Right atrium auricular region (tissue), 2 donors: ENCODE measurements at places on chromosomes 5 and 9. TPM values are rescaled to one million over a fixed set of nuclear protein-coding genes. Genes with fewer than 3 reads are reported as not detected.

Gene TTC16
- total RNA-seq, result 0.11 TPM

Gene GLRA1
- total RNA-seq, result not detected

Gene OR13C4
- total RNA-seq, result not detected

Gene STPG3
- total RNA-seq, result not detected

Gene PHF24
- total RNA-seq, result not detected

Gene SPINK4
- total RNA-seq, result not detected

Gene GPR150
- not detected for total RNA-seq

Gene ECSCR
- total RNA-seq, result 30.1 TPM

Gene C5orf58
- not detected for total RNA-seq

Gene SLC1A3
- 31.8 TPM for total RNA-seq

Gene PTBP3
- total RNA-seq, result 18.2 TPM

Gene CBY3
- not detected for total RNA-seq

Gene KLHL3
- total RNA-seq, result 38.2 TPM

Gene CATSPER3
- total RNA-seq, result 0.44 TPM

DNA sequence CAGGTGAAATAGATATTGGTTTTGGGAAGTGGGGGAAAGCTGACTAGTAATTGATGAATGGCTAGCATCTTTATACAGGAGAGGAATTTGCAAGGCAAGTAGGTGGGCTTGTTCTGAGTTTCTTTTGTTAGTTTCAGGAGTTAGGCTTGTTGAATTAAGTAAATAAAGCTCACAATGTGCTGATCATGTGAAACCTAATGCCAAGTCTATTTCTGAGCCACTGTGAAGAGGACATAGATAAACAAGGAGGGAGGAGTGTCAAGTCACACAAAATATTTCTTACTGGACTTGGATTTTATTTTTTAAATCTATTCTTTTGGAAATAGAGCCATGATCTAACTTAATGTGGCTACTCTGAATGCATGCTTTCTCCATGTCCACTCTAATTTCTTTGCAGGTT is 19.9 kb downstream of the GDA start:
- no peak for DNase-seq

- no peak for DNase-seq
Observed at GRCh38 chr5:79005151-79005550, 20.0 kb upstream of the ARSB start.

GRCh38 chr9:18849270-18849669 is 183.7 kb downstream of the SAXO1 start:
- DNase-seq, result no peak

DNA sequence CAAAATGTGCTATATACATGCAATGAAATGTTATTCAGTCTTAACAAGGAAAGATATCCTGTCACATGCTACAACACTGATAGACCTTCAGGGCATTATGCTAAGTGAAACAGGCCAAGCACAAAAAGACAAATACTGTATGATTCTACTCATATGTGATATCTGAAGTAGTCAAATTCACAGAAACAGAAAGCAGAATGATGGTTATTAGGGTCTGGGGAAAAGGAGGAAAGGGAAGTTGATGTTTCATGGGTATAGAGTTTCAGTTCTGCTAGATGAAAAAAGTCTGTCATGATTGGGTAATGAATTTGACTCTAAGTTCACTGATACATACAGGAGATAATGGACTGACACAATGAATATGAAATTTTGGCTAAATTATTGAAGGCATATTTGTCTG is 11.2 kb upstream of the RIC1 start:
- no peak for DNase-seq

DNA sequence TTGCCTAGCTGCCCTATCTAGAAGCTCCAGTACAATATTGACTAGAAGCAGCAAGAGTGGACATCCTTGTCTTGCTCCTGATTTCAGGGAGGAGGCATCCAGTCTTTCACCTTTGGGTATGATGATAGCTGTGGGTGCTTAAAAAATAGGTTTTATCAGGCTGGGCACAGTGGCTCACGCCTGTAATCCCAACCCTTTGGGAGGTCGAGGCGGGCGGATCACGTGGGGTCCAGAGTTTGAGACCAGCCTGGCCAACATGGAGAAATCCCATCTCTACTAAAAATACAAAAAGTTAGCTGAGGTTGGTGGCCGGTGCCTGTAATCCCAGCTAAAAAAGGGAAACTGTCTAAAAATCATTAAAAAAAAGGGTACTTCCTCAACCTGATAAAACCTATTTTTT is 2.0 kb upstream of the CAMSAP1 start:
- DNase-seq, result no peak

- no peak for DNase-seq
Observed at GRCh38 chr9:74277532-74277931, 219.6 kb upstream of the RORB start.

DNA sequence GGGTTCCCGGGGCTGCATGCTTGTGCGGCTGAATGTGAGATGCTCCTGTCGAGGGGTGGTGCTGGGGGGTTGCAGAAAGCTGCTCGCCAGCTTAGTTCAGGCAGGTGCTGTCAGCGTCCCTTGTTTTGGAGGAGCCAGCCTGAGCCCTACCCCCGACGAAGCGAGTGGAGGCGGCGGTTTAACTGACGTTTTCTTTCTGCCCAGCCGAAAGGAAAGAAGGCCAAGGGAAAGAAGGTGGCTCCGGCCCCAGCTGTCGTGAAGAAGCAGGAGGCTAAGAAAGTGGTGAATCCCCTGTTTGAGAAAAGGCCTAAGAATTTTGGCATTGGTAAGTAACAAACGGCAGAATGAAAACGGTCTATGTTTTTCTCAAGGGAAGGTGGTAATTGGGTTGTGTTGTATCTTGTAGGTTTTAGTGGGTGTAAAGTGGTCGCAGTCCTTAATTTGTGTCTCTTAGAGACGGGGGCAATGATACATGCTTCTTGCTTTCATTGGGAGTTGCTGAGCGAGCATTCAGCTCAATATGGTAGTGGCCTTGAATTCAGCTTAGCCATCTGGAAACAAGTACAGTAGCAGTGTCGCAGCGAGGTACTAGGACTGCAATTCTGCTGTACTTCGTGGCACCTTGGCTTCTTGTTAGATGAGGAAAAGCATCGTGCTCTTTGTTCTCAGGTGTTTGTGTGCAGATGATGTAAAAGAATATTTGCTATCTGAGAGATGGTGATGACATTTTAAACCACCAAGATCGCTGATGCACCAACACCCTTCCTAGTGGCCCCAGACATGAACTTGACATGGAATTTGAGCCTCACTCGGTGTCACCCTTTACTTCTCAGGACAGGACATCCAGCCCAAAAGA is 928 bp downstream of the RPL7A start:
- no peak for DNase-seq

- no peak for DNase-seq
Observed at GRCh38 chr9:113148781-113149510, 1.9 kb upstream of the SLC31A2 start.

- no peak for DNase-seq
Observed at GRCh38 chr5:126385524-126386502, 37.4 kb upstream of the GRAMD2B start.

- no peak for DNase-seq
Observed at GRCh38 chr9:5514617-5515260, 4.4 kb downstream of the PDCD1LG2 start.

DNA sequence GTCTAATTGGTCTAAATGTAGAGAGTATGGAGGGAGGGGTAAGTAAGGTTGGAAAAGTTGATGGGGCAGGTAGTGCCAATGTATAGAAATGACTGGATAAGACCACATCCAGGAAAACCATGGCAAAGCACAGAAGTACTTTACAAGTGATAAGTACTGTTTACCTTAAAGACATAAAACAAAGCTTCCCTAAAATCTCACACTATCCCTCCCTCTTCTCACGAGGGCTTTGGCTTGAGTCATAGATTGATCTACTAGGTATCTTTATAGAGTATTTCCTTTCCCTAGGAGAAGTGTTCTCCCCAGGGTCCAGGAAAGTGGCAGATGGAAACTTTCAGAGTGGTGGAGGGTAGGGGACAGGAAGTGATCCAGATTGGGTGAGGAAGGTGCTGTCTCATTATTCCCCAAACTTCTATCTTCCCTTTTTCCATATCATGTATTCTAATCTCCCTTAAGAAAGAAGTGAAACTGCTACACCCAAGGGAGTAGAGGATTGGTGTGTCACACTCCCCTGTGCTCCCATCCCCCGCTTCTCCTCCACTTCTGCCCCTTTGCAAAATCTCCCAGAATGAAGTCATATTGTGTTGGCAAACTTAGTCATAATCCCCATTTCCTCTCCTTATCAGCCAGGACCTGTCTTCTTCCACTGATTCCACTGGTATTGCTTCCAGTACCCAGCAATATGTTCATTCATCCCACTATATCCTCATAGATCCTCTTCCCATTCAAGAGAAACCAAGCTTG is 14.6 kb downstream of the IL33 start:
- no peak for DNase-seq

- no peak for DNase-seq
Observed at GRCh38 chr9:93181672-93182435, 2.1 kb upstream of the WNK2 start.

DNA sequence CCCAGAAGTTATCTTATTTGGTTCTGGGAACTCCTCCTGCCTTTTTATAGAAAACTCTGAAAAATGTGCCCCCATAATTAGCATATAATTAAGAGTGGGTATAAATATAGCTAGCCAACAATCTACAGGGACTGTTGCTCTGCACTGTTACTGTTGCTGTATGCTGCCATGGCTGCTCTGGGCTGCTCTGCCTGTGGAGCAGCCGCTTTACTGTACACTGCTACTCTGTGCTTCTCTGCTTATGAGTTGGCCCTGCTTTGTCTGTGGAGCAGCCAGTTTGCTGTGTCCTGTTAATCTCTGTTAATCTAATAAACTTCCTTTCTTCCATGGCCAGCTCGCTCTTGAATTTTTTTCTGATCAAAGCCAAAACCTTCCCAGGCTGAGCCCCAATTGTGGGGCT is 2244.0 kb upstream of the ACO1 start:
- DNase-seq, result no peak

DNA sequence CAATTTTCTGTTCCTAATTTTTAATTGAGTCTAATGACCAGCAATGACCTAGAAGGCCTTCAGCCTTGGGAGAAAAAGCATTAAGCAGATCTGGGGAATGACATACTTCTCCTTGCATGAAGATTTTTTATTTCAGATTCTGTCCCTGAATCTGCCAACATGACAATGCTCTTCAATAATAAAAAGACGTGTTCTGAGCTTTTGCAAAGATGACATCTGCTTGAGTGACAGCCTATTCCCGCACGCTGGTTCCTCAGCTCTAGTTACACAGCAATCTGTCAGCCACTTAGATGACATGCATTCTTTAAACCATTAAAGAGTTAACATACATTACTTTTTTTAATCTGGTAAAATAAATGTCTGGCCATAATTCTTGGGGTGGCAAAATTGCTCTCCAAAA is 129.3 kb upstream of the CDH6 start:
- DNase-seq, result no peak

DNA sequence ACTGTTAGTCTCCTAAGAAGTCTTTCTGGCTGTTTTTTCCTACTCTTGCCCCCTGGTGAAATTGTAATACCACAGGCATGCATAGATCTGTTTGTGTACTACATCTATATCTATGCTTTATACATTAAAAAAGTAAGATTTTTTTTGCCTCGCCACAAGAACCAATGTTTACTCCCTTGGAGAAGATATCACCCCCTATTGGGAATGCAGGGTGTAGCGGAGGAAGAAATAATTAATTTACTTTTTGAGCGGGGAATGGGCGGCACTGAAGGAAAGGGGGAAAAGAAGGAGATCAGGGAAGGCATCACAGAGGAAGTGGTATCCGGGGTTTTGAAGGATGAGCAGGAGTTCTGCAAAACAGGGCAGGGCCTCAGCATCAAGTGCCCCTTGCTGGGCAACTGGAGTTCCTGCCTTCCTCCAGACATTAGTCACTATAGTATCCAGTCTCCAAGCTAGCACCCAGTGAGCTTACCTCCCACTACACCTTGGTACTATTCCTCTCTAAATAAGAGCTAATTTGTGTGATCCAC is 134.9 kb downstream of the GABBR2 start:
- no peak for DNase-seq

DNA sequence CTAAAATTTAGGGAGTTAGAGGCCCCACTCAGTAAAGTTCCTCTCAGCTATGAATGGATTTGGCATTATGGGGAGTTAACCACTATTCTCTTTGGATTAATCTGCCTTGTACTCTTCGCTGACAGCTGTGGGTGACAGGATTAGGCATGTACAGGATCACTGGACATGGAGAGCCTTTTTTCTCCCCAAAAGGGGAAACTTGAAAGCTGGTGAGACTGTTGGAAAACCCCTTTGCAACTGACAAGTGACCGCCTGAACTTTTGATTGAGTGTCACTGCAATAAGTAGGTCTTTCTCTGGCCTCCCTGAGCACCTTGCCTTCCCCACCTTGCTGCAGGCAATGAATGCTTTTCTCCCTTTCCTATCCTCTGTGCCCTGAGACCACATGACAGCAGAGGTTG is 68.3 kb downstream of the ERP44 start:
- DNase-seq, result no peak

DNA sequence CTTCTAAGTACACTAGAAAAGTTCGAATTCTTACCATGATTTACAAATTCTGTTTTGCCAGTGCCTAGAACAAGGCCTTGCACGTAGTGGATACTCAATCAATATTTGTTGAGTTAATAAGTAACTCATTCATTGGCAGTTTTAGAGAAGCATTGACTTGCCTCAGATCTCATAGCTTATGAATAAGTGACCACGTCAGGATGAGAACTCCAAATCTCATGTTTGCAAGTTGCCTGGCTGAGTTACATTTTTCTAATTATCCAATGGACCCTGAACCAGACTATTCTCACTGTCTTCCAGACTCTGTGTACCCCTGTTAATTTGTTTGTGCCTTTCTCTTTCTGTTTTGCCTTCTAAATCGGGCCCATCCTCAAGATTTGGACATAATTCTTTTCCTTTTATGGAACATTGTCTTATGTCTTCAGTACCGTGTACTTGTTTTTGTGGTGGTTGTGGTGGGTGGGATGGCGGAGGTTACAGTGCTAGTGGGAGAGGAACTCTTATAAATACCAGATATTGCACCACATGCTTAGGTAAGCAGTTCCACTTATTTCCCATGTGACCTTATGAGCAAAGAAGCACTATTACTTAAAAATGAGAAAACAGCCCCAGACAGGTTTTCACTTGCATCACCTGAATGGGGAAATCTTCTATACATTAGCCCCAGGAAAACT is 96.3 kb downstream of the UNC13B start:
- DNase-seq, result no peak

DNA sequence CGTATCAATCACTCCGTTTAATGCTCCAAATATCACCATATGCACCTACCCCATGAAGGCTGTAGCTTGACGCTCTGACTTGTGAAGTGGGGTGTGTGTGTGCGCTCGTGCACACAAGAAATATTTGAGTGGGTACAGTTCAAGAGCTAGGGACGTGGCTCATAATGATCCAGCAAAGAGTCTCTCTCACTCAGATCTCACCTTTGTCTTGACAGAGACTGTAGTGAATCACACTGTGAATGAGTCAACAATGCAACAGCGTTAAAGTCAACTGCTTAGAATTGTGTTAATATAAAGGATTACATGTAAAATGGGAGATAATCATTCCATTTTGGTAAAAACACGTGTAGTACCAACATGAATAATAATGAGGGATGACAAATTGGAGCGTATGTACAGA is 119.4 kb downstream of the MED27 start:
- DNase-seq, result no peak

GRCh38 chr5:1488882-1489680 is 34.7 kb downstream of the LPCAT1 start:
- no peak for DNase-seq

GRCh38 chr9:123322273-123323195 is 33.5 kb upstream of the CRB2 start:
- no peak for DNase-seq

- no peak for DNase-seq
Observed at GRCh38 chr9:38025166-38025565, 43.9 kb downstream of the SHB start.
